Posterior vena cava (tissue), 2 donors: ENCODE measurements at places on chromosomes 11 and 22.

DNA sequence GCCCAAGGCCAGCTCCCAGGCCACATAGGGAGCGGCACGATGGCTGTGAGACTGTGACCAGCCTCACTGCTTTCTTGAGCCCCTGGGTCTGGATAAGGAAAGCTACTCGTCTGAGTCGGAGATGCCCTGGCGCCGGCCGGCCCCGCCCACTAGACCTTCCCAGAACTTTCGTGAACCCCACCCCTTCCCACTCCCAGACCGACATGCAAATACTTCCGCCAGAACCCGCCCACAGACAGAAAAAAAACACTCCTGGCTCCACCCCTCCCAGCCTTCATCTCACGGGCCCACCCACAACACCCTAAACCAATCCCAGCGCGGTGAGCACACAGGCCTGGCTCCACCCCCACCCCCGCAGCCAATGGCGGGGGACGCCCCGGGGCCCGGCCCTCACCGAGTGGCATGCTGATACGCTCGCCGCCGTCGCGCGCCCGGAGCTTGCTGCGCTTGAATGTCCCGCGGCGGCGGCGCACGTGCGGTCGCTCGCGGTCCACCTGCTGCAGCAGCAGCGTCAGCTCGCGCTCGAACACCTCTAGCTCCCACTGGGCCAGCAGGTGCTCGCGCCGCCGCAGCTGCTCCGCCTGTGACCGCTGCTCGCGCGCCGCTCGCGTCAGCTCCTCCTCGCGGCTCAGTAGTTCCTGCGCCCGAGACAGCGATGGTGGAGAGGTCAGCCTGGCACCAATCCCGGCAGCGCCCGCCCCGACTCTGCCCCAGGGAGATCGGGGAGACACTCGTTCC is 7.0 kb downstream of the MAP3K11 start:
- peak; percentile 97 for DNase-seq

DNA sequence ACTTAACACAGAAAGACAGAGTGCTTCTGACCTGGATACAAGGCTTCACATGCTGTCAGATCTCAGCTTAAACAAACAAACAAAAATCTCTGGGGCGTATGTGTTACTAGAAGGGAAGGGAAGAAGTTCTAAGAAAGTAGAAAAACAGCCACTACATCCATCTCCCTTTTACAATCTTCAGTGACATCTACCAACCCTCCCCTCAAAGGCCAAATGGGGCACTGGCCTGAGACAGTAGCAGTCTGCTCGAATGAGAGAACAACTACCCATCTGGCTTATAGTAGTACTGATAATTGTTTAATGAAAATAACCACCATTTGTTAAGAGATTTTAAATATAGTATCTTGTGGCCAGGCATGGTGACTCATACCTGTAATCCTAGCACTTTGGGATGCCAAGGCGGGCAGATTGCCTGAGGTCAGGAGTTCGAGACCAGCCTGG is 29.4 kb downstream of the CCDC83 start:
- DNase-seq = no peak

- DNase-seq = no peak
Observed at GRCh38 chr11:126929179-126930061, 71.2 kb downstream of the KIRREL3 start.

DNA sequence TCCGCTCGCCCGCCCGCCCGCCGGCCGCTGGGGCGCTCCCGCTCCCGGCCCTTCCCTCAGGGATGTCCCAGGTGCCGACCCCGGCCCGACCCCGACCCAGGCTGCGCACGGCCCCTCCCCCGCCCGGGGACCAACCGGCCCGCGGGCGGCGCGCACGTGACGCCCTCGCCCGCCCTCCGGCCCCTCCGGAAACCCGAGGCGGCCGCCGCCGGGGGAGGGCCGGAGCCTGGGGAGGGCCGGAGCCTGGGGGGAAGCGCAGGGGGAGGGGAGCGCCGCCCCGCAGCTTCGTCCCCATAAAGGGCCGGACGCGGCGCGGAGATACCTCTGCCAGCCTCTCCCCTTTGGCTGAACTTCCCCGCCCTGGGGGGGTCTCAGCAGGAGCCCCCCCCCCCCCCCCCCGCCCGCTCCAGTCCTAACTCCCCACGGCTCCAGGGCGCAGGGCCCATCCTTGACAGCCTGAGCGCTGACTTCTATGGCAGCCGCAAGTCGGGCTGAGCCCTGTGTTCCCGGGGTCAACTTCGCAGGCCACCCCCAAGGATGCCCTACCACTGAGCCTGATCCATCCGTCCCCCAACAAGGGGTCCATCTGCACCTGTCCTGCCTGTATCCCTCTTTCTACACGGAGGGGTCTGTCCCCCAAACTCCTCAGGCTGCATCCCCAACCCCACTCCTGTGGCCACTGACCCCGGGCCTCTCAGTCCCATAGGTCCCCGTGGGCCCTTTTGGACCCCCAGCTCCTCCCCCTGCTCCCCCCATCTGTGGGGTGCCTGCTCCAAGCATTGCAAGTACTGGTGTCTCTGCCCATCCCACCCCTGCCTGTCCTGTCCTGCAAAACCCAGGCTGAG is at the start of gene MAPK12:
Gene MAPK12 (minus strand): TSS at position 69 of the 845 bp plus-strand sequence. CDS start 174 bp downstream, outside the sequence.
- no peak for DNase-seq

GRCh38 chr11:104925850-104926249 is 27.6 kb upstream of the CASP12 start:
- peak; percentile 62 for DNase-seq

GRCh38 chr11:3885855-3886254 is 30.4 kb downstream of the STIM1 start:
- no peak for DNase-seq

DNA sequence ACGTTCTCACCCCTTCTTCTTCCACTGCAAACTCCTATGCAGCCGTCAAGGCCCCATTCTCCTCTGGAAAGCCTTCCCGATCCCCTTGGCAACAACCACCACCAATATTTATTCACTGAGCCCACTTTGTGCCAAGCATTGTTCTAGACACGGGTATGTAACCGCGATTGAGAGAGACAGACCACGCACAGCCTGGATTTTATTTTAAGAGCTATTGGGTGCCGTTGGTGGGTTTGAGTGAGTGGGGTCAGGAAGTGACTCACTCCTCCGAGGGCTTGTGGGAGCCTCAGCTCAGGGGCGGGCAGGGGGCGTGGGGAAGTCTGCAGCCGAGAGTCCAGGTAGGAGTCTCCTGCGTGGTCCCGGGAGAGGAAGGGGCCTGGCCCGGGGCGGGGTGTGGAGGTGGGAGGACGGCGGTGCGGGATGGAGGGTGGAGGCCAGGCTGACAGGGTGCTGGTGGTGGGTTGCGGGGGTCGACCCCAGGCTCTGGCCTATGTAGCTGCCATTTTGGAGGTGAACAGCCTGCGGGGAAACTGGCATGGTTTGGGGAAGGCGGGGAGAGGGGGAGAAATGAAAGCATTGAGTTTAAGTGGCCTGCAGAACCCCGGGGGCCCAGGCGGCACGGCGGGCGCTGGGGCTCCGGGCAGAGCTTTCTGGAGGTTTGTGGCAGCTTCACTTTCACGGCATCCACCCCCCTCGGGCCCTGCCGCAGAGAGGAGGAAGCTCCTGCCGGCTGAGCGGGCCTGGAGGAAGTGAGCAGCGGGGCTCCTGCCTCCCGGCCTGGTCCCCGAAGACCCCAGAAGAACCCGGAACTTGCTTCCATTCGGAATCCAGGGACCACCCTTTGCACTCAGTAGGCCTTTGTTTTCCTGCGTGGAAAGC is 547 bp downstream of the PARVG start:
- DNase-seq = no peak

DNA sequence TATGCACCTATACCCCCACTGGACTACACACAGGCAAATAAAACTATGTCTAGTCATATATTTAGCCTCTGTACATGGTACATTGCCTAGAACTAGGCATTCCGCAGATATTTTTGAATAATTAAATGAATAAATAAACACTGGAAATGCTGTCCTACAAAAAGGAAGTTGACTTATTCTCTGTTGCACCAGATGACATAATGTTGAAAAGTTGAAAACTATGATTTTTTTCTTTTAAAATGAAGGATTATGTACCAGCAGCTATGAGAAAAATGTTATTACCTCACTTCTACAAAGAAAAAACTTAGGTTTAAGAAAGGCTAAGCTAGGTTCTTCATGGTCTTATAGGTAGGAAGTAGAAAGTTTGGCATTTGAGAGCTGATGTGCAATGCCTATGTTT is 856.6 kb downstream of the METTL15 start:
- DNase-seq = no peak

- no peak for DNase-seq
Observed at GRCh38 chr11:11262171-11262920, 90.7 kb downstream of the CSNK2A3 start.

DNA sequence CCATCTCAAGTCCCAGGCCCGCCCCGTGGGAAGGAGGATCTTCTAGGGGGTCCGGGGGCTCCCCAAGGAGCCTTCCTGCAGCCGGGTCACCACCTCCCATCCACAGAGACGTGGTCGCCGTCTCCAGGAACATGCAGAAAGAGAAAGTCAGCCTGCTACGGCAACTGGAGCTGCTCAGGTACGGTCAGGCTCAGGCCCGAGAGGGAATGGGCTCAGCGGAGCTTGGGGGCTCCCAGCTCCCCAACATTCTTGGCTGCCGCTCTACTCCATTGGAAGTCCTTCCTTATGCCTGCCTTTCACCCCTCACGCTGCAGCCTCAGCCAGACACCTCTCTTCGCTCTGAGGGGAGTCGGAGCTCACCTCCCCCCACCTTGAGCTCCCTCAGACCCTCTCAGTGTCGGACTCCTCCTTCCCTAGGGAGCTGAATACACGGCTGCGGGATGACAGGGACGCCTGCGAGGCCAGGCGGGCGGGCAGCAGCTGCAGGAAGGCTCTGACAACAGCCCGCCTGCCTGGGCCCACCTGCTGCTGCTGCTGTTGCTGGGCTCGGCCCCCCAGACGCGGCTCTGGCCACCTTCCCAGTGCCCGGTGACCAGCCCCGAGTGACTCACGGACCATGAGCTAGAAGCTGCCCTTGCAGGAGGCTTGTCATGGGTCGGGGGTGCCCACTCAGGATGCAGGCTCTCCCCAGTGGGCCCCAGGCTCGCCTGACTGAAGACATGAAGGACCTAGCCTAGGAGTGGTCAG is 1.5 kb upstream of the CD151 start:
- DNase-seq = no peak

GRCh38 chr22:47724751-47725150 is 962.3 kb downstream of the TBC1D22A start:
- DNase-seq = no peak

DNA sequence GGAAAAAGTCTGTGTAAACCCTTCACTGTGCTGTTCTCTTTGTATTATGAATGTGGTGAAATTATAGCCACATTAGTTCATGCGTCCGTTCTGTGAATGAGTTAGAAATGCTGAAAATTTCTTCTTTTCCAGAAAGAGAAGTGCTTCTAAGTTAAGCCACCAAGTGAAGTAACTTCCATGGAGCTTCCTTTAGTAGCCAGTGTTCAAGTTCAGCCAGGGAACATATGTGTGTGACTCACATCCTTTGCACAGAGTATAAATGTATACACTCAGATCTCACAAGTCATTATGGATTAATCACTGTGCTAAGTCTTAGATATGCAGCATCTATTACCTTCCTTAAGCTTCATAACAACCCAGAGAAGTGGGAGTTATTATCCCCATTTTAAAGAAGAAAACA is 3.1 kb upstream of the MMP8 start:
- no peak for DNase-seq

DNA sequence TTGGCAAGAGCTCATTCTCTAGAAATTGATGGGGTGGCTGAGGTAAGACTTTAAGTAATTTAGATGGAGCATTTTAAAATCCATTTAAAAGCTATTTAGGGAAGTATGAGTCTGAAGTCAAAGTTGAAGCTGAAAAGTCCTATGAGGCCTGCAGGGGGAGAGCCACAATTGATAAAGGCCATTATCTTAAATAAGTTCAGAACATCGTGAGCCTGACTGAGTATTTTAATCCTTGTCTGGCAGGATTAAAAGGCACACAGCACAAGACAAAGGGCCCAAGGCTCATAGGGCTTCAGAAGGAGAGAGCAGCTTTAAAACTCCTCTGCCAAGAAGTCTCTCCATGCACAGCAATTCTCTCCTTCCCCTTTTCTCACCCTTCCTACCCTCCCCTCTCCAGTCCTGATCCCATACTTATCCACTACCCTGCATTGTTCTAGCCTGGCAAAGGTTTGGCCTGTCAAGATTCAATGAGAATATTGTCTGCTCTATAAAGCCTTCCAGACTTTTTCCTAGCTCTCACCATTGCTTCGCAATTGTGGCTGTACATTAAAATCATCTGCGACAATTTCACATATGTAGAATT is 1312.9 kb downstream of the FAM181B start:
- DNase-seq = no peak

DNA sequence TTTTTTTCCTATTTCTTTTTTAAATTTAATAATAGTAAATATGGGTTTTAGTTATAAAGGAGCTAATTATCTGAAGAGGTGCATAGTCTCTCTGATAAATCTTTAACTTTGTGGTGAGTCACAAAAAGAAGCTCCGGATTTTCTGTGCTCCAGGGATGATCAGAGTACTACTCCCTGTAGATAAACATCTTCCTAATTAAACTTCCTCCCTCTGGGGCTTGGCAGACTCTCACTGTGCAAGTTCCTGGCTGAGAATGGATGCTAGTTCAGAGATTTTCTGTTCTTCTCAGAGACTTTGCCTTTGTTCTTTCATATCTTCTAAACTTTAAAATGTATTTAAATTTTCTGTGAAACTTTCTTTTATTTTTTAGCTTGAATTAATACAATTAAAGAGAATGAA is at the start of gene OR10G7:
Gene OR10G7 (minus strand): TSS at position 72 of the 400 bp plus-strand sequence. CDS start 2,324 bp downstream, outside the sequence.
- no peak for DNase-seq

GRCh38 chr22:20296598-20296997 is 23.3 kb downstream of the DGCR6L start:
- DNase-seq = no peak

- no peak for DNase-seq
Observed at GRCh38 chr11:10587388-10587787, 18.9 kb upstream of the LYVE1 start.

DNA sequence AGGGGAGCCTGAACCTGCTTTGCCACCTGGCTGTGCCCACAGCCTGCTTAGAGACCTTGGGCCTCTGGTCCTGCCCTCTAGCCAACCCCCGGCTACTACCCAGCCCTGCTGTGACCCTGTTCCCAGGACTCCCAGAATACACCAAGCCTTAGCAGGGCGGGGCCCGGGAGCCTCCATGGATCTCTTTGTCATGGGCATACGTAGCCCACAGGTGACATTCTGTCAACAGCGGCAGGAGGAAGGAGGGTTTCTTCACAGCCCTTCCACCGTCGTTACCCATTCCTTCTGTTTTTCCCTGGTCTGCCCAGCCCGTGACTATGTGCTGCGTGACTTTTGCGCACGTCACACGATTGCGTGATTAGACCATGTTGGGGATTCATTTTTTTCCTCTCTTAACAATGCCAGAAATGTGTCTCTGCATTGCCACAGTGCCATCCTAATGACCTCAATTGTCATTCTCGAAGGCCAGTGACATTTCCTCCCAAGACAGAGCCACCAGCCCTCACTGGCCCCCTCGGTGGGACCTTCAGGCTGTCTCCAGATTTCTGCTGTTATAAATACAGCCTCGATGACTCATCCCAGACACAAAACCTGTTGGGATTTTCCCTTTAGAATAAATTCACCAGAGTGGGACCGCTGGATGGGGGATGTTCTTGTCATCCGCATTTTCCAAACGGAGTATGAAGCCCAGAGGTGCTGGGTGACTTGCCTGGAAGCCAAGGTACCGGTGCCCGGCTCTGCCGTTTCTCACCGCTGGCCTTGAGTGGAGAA is 9.0 kb downstream of the SYT12 start:
- no peak for DNase-seq
